ENCODE measurements at places on chromosomes 3 and 15. TPM values are rescaled to one million over a fixed set of nuclear protein-coding genes. Genes with fewer than 3 reads are reported as not detected.

Gene LTK
- total RNA-seq, result 4.7 TPM

Gene CIDEC
- not detected for total RNA-seq

Gene CD200R1
- 0.08 TPM for total RNA-seq

Gene CCK
- not detected for total RNA-seq

Gene CLPX
- total RNA-seq, result 44.2 TPM

Gene ACOX2
- 0.26 TPM for total RNA-seq

Gene DPPA4
- total RNA-seq, result not detected

Gene TIMP4
- total RNA-seq, result not detected

Gene LZTFL1
- 14.1 TPM for total RNA-seq

Gene IDH3A
- 66.1 TPM for total RNA-seq

Gene HESX1
- 1.7 TPM for total RNA-seq

Gene CNTN3
- total RNA-seq, result not detected

Gene THPO
- total RNA-seq, result 0.61 TPM

Gene CCDC54
- total RNA-seq, result not detected

Gene SERINC4
- not detected for total RNA-seq

Gene ALDH1L1
- total RNA-seq, result 0.08 TPM

Gene SLC12A8
- total RNA-seq, result 3.7 TPM

Gene DAPK2
- 0.23 TPM for total RNA-seq

Gene KNG1
- total RNA-seq, result not detected

Gene SI
- total RNA-seq, result not detected

Gene RPUSD2
- total RNA-seq, result 19.0 TPM

Gene TERC
- total RNA-seq, result 62.1 TPM

Gene SEMA6D
- 0.71 TPM for total RNA-seq

Gene SLC12A1
- total RNA-seq, result not detected

Gene P2RY12
- not detected for total RNA-seq

Gene SERPINI2
- total RNA-seq, result not detected

Gene VIPR1
- total RNA-seq, result not detected

Gene MAN2C1
- total RNA-seq, result 50.3 TPM

Gene CCDC39
- not detected for total RNA-seq

Gene TTLL3
- total RNA-seq, result 14.9 TPM

Gene PROK2
- not detected for total RNA-seq

Gene ATP13A5
- 0.06 TPM for total RNA-seq
